ENCODE measurements at places on chromosomes 16 and 17.

- DNase-seq = peak; percentile 94
These were observed at the start of gene SOCS3 for GRCh38 chr17:78359997-78360370. Gene SOCS3 (minus strand): TSS chr17:78360077. CDS start chr17:78359095, 982 bp downstream.

DNA sequence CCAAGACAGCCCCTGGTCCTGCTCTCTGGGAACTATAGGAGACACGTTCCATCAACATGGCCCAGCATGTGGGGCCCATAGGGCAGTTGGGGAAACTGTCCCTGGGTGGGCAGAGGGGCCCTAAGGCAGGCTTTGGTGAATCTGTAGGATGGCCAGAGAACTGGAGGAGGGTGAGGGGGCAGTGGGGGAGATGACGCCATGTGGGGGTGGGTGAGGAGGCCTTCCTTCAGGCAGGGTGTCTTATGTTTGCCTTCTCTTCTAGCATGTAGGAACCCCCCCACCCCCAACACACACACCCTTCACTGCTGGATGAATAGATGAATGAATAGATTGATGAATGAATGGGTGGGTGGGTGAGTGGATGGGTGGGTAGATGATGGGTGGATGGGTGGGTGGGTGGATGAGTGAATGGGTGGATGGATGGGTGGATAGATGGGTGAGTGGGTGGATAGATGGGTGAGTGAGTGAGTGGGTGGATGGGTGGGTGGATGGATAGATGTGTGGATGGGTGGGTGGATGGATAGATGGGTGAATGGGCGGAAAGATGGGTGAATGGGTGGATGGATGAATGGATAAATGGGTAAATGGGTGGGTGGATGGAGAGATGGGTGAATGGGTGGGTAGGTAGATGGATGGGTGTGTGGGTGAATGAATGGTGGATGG is 2.5 kb upstream of the CBFA2T3 start:
- DNase-seq = no peak

DNA sequence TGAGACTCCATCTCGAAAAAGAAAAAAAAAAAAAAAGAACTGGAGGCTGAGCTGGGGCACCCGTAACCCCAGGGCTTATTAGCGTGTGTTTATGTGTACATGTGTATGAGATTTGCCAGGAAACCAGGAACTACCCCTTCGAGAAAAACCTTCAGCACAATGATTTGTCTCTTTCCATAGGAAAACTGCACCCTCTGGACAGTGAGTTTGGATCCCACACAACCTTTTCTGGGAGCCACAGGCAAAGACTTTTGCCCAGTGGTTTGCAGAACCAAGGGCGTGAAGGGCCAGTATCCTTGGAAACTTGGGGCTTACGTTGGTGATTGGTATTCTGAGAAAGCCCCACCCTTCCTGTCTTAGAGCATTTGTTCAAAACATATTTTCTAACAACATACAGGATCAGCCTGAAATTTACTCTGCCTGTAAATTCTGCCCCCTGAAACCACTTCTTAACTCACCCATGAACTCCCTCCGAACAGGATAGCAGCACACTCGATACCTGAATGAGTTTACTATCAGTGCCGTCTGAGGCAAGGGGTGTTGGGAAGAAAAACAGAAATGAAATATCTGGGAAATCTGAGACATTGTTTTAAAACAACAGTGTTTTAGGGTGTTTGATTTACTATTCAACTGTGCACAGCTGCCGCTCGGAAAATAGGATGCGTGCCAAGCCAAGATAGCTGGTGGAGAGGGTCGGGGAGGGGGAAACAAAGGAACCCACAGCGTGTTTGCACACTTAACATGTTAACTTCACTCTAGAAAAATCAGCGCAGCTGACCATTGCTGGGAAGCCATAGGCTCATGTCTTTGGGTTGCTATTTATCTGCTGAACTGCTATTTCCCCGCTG is 40.2 kb upstream of the MAF start:
- no peak for DNase-seq

- DNase-seq = no peak
These were observed 181.1 kb downstream of the CCDC182 start for GRCh38 chr17:57563958-57564357.
